ENCODE measurements at places on chromosomes 6 and 20. TPM values are rescaled to one million over a fixed set of nuclear protein-coding genes. Genes with fewer than 3 reads are reported as not detected.

GHRH gene
- total RNA-seq = not detected

ULBP1 gene
- 1.7 TPM for total RNA-seq

GTSF1L gene
- not detected for total RNA-seq

BTBD3 gene
- total RNA-seq = 32.4 TPM

CYB5R4 gene
- total RNA-seq = 29.9 TPM

ENPP1 gene
- 1.2 TPM for total RNA-seq

DDX39B gene
- 316 TPM for total RNA-seq

BPI gene
- total RNA-seq = 0.49 TPM

MED20 gene
- total RNA-seq = 20.4 TPM

ESR1 gene
- 1.3 TPM for total RNA-seq

PRRT1 gene
- 2.0 TPM for total RNA-seq

STX16 gene
- 51.9 TPM for total RNA-seq

- H3K27me3 ChIP-seq = no peaks in the 10 kb centered on the region
- peak overlapping the region; percentile 93 for H3K27ac ChIP-seq
- peaks cover 14% of the 10 kb centered on the region for H3K4me1 ChIP-seq
- DNase-seq = no peak
- no peaks in the 10 kb centered on the region for H3K36me3 ChIP-seq
Measured at GRCh38 chr6:166343150-166343487, 774 bp upstream of the SFT2D1 start.

GRCh38 chr6:20464041-20464440, 62.4 kb downstream of the E2F3 start:
- no peaks in the 10 kb centered on the region for H3K4me1 ChIP-seq
- H3K36me3 ChIP-seq = no peaks in the 10 kb centered on the region
- no peak overlapping the region for H3K27ac ChIP-seq
- no peak for DNase-seq
- no peaks in the 10 kb centered on the region for H3K27me3 ChIP-seq

DNA sequence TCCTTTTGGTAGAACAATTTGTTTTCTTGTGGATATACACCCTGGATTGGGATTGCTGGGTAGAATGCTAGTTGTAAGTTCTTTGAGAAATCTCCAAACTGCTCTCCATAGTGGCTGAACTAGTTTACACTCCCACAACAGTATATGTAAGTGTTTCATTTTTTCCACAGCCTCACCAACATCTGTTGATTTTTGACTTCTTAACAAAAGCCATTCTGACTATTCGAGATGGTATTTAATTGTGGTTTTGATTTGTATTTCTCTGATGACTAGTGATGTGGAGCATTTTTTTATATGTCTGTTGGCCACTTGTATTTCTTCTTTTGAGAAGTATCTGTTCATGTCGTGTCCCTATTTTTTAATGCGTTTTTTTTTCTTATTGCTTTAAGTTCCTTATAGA, 444.1 kb downstream of the CBLN4 start:
- H3K4me1 ChIP-seq = peaks cover 3% of the 10 kb centered on the region
- no peaks in the 10 kb centered on the region for H3K27me3 ChIP-seq
- H3K27ac ChIP-seq = no peak overlapping the region
- no peak for DNase-seq

DNA sequence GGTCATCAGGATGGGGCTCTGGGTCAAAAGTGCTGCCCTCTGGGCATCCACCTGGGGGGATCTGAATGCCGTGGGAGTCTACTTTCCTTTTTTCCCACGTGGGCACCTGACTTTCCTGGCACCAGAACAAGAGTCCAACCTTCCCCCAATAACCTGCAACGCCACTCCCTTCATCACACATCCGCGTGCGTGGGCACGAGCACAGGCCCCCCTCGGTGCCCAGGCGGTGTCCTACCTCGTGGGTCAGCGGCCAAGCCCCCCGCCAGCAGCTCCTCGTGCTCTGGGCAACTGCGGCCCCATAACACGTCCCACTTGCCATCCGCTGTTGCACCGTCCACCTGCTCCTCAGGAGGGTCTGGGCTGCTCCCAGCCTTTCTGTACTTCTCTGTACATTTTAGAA, 87.0 kb downstream of the YTHDF1 start:
- no peak overlapping the region for H3K4me3 ChIP-seq
- H3K4me1 ChIP-seq = no peaks in the 10 kb centered on the region
- no peaks in the 10 kb centered on the region for H3K36me3 ChIP-seq
- peaks cover 28% of the 10 kb centered on the region for H3K27me3 ChIP-seq
- DNase-seq = no peak
- H3K27ac ChIP-seq = no peak overlapping the region

GRCh38 chr6:75849329-75850025, 100.4 kb downstream of the MYO6 start:
- H3K27ac ChIP-seq = peak overlapping the region; percentile 37
- peaks cover 2% of the 10 kb centered on the region for H3K4me1 ChIP-seq
- no peak for DNase-seq
- no peaks in the 10 kb centered on the region for H3K36me3 ChIP-seq
- H3K27me3 ChIP-seq = no peaks in the 10 kb centered on the region
- H3K4me3 ChIP-seq = no peak overlapping the region

- DNase-seq = peak; percentile 87
- H3K4me3 ChIP-seq = peak overlapping the region; percentile 33
- H3K27ac ChIP-seq = peak overlapping the region; percentile 100
- peaks cover 5% of the 10 kb centered on the region for H3K36me3 ChIP-seq
- peaks cover 24% of the 10 kb centered on the region for H3K4me1 ChIP-seq
Measured at GRCh38 chr6:89079511-89080234, 878 bp upstream of the PNRC1 start.

DNA sequence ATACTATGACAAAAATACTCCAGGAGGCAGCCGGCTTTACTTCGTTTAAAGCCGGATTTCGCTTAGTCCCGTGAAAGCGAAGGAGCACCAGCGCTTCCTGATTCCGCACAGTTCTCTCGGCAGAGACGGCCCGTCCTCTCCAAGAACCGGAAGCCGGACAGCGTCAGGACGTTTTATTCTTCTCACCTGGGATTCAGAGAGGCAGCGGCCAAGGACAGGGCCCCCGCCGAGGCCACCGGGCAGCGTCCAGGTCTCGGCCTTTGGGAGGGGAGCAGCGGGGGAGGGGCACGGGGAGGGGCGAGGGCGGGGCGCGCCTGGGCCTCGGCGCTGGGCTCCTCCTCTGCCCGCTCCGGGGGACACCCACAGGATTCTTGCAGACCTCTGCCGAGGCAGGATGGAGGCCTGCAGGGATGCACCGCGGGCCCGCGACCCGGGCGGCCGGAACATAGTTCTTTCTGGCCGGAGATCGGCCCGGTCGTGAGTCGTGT, 2.8 kb upstream of the DIDO1 start:
- H3K27me3 ChIP-seq = no peaks in the 10 kb centered on the region
- peak overlapping the region; percentile 54 for H3K4me3 ChIP-seq
- peaks cover 24% of the 10 kb centered on the region for H3K4me1 ChIP-seq
- H3K36me3 ChIP-seq = no peaks in the 10 kb centered on the region
- peak; percentile 56 for DNase-seq
- peak overlapping the region; percentile 91 for H3K27ac ChIP-seq

- H3K4me3 ChIP-seq = no peak overlapping the region
- H3K4me1 ChIP-seq = no peaks in the 10 kb centered on the region
- no peak overlapping the region for H3K27ac ChIP-seq
- H3K27me3 ChIP-seq = no peaks in the 10 kb centered on the region
Measured at GRCh38 chr6:84251891-84252539, 24.6 kb upstream of the CEP162 start.

- H3K4me1 ChIP-seq = no peaks in the 10 kb centered on the region
- H3K36me3 ChIP-seq = no peaks in the 10 kb centered on the region
- H3K4me3 ChIP-seq = no peak overlapping the region
- no peaks in the 10 kb centered on the region for H3K27me3 ChIP-seq
- no peak overlapping the region for H3K27ac ChIP-seq
Measured at GRCh38 chr6:87366899-87367298, 22.3 kb downstream of the C6orf163 start.

GRCh38 chr6:139373154-139373927, 1.1 kb downstream of the CITED2 start:
- H3K4me1 ChIP-seq = peaks cover 50% of the 10 kb centered on the region
- H3K4me3 ChIP-seq = peak overlapping the region; percentile 99
- peak overlapping the region; percentile 94 for H3K27ac ChIP-seq
- peak; percentile 81 for DNase-seq

GRCh38 chr6:25192590-25193459, 86.3 kb upstream of the CARMIL1 start:
- no peaks in the 10 kb centered on the region for H3K27me3 ChIP-seq
- H3K4me1 ChIP-seq = peaks cover 10% of the 10 kb centered on the region
- no peak overlapping the region for H3K4me3 ChIP-seq
- DNase-seq = peak; percentile 44
- H3K36me3 ChIP-seq = no peaks in the 10 kb centered on the region
- H3K27ac ChIP-seq = peak overlapping the region; percentile 26

- peaks cover 21% of the 10 kb centered on the region for H3K4me1 ChIP-seq
- no peak overlapping the region for H3K27ac ChIP-seq
- no peaks in the 10 kb centered on the region for H3K36me3 ChIP-seq
- no peak for DNase-seq
- H3K27me3 ChIP-seq = no peaks in the 10 kb centered on the region
Measured at GRCh38 chr20:51494241-51495110, 48.0 kb downstream of the NFATC2 start.

- H3K36me3 ChIP-seq = no peaks in the 10 kb centered on the region
- H3K27ac ChIP-seq = no peak overlapping the region
- DNase-seq = no peak
- peaks cover 4% of the 10 kb centered on the region for H3K27me3 ChIP-seq
- peak overlapping the region; percentile 69 for H3K4me3 ChIP-seq
Measured at GRCh38 chr20:13638162-13638495, 603 bp downstream of the TASP1 start.

- peak; percentile 70 for DNase-seq
- H3K27me3 ChIP-seq = no peaks in the 10 kb centered on the region
- H3K27ac ChIP-seq = no peak overlapping the region
- H3K4me3 ChIP-seq = no peak overlapping the region
- H3K36me3 ChIP-seq = no peaks in the 10 kb centered on the region
Measured at GRCh38 chr6:90144928-90145555, 151.6 kb downstream of the BACH2 start.

GRCh38 chr20:3328501-3328900, 79.0 kb downstream of the DNAAF9 start:
- no peak for DNase-seq
- no peaks in the 10 kb centered on the region for H3K27me3 ChIP-seq
- no peak overlapping the region for H3K27ac ChIP-seq
- peaks cover 20% of the 10 kb centered on the region for H3K36me3 ChIP-seq

DNA sequence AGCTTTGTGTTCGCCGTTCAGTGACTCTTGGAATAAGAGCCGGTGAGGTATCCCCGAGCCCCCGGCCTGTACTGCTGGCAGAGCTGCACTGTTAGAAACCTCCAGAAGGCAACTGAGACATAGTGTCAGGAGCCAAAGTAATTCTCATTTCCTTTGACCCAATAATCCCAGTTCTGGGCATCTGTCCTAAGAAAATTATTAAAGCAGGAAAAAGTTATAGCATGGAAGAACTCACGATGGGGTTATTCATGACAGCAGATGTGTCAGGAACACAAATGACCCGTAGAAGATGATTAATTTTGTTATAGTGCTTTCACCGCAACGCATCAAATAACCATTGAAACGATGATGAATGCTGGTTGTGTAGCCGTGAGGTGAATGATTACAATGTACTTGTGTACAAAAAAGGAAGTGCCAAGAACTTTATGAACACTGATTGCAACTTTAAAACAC, 20.3 kb downstream of the CYP21A2 start:
- H3K36me3 ChIP-seq = no peaks in the 10 kb centered on the region
- H3K27ac ChIP-seq = no peak overlapping the region
- no peaks in the 10 kb centered on the region for H3K4me1 ChIP-seq
- no peak overlapping the region for H3K4me3 ChIP-seq
- H3K27me3 ChIP-seq = no peaks in the 10 kb centered on the region
- no peak for DNase-seq

GRCh38 chr6:15521582-15521981, 141.2 kb downstream of the DTNBP1 start:
- DNase-seq = no peak
- H3K36me3 ChIP-seq = peaks cover 40% of the 10 kb centered on the region
- H3K4me1 ChIP-seq = no peaks in the 10 kb centered on the region
- H3K27ac ChIP-seq = no peak overlapping the region

DNA sequence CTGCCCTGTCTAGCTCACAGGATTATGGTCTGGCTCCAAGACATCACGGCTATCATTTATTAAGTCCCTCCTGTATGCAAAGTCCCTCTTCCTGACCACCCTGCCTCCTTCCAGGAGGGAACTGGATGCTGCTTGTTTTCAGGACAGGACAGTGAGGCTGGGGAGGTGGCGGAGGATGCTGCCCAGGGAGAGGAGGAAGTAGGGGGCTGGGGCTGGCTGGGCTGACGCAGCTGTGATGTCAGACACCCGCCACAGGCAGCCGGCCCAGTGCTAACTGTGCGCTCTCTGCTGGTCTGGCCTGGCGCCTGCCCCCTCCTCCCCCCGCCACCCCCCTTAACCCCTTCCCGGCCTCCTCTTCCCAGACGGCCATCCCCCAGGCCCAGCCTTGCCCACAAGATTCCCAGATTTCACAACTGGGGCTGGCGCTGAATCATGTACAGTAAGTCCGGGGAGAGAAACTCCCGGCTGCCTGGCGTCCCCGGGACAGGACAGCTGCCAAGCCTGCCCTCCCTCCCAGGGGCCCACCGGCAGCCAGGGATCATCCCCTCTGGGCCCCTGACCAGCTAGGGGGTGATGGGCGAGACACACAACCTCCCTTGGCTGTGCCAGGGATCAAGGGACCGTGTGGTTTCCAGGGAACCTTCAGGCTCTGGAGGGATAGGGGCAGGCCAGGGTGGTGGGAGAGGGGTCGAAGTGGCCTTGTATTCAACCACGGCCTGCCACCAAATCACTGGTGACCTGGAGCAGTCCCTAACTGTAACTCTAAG, 118.1 kb downstream of the CEBPB start:
- H3K27me3 ChIP-seq = no peaks in the 10 kb centered on the region
- no peaks in the 10 kb centered on the region for H3K36me3 ChIP-seq
- peak overlapping the region; percentile 75 for H3K27ac ChIP-seq
- peak; percentile 98 for DNase-seq
- H3K4me3 ChIP-seq = no peak overlapping the region

GRCh38 chr6:2109796-2110195, 135.6 kb downstream of the GMDS start:
- no peak overlapping the region for H3K27ac ChIP-seq
- no peaks in the 10 kb centered on the region for H3K4me1 ChIP-seq
- no peak overlapping the region for H3K4me3 ChIP-seq
- H3K27me3 ChIP-seq = no peaks in the 10 kb centered on the region
- no peaks in the 10 kb centered on the region for H3K36me3 ChIP-seq

DNA sequence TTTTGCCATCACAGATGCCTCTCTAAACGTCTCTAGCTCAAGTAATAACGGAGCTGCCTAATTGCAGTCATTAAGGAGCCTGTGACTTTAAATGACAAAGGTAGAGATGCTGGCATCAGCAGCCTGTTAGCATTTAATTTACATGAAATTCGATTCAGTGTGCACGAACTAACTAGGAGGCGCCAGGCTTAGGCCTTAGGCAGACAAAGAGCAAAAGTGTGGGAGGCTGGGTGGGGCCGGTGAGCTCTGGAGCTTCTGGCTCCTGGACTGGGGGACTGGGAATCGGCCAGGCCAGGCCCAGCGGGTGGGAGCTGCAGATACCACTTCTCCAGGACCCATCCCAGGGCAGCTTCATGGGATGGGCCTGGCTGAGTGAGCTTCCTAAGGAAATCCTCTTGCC, 170.0 kb upstream of the AGPAT4 start:
- no peaks in the 10 kb centered on the region for H3K27me3 ChIP-seq
- no peak overlapping the region for H3K4me3 ChIP-seq
- H3K4me1 ChIP-seq = no peaks in the 10 kb centered on the region
- H3K36me3 ChIP-seq = no peaks in the 10 kb centered on the region
- no peak for DNase-seq
- H3K27ac ChIP-seq = no peak overlapping the region

Data from lung (tissue), 17 donors.